ENCODE measurements at places on chromosomes 13 and 19.

DNA sequence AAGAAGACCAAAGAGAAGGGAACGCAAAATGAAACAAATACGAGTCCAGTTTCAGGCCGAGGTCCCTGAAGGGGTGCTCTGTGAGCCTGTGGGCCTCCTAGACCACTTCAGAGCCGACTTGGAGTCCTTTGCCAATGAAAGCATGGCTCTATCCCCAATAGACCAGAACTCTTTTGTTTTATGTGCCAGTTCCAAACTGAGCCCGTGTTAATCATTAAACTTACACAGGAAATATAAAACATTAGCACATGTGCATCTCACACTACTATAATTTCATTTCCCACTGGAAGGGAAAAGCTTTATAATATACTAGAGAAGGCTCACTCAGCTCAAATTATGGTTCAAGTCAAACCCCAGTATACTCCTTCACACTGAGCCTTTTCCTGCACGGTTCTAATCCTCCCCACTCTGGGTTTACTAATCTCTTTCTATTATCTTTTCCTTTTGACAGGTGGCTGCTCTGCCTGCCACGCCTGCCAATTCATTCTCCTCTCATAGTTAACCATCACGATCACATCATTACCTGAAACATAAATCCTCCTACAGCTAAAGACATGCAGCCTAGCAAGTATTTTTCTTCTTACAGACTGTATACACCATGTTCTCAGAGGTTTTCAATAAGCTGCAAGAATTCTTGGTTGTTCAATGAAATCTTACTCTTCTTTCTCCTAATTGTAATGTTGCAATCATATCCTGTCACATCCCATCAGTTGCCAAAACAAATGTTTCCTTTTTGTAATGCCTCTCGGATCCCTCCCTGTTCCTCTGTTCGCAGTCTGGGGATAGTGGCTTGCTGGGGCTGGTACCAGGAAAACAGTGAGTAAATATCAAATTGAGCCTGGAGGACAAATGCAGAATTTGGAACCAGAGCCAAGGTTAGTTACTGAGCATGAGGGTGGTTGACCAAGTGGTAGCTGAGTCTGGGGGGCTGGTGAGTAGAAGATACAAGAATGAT is 18.8 kb upstream of the WASF3 start:
- no peak for DNase-seq

DNA sequence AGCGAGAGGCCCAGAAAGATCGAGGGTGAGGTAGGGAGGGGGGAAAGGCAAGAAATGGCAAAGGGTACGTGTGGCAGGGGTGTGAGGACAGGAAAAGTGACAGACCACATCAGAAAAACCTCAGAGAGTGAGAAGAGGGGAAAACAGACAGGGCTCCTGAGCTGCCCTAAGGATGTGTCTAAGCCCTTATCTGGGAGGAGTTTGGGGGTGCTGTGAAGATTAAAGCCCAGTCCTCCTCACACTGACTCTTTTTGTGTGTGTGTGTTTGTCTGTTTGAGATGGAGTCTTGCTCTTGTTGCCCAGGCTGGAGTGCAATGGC is 703 bp upstream of the PTH2 start:
- no peak for DNase-seq

DNA sequence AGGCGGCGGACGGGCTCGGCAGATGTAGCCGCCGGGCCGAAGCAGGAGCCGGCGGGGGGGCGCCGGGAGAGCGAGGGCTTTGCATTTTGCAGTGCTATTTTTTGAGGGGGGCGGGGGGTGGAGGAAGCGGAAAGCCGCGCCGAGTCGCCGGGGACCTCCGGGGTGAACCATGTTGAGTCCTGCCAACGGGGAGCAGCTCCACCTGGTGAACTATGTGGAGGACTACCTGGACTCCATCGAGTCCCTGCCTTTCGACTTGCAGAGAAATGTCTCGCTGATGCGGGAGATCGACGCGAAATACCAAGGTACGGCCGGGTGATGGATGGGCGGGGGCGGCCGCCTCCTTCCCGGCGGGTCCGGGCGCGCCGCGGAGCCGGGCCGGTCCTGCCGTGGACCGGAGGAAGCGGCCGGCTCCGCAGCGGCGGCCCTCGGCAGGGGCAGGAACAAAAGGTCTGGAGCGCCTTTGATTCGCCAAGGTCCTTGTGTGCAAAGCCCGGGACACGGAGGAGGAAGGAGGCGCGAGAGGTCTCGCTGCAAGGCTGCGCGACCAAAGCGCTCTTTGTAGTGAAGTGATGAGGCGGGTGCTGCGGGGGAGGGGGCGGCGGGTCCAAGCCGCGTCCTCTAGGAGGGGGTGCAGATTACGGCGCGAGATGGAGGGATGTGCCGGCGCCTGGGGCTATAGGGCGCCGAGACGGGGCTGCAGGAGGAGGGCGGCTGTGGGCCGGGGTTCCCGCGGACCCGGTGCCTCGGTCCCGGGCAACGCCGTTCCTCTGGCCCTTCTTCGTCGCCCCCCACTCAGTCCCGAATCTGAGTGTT is 689 bp downstream of the ING1 start:
- DNase-seq: no peak

DNA sequence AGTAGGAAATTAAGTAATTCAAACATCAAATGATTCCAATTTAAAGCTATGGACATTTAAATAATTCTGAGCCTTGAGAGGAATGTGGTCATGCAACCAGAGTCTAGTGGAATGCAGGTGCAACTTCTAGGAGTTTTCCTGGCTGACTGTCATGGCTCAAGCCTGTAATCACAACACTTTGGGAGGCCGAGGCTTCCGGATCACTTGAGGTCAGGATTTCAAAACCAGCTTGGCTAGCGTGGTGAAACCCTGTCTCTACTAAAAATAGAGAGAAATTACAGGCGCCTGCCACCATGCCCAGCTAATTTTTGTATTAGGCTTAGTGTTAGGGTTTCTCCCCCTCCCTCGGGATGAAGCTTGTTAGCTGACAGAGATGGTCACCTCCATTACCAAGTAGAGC is 6.4 kb downstream of the ZNF808 start:
- DNase-seq: no peak

- no peak for DNase-seq
These were observed 92.5 kb downstream of the RAB20 start for GRCh38 chr13:110468986-110469495.

DNA sequence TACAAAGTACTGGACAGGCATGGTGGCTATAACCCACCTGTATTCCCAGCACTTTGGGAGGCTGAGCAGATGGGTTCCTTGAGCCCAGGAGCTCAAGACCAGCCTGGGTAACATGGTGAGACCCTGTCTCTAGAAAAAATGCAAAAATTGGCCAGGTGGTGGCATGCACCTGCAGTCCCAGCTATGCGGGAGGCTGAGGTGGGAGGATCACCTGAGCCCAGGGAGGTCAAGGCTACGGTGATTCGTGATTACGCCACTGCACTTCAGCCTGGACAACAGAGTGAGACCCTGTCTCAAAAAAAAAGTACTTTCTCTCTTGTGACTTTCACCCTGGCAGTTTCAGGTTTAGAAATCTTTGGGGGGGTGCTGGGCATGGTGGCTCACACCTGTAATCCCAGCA is 11.2 kb upstream of the RAB8A start:
- no peak for DNase-seq

DNA sequence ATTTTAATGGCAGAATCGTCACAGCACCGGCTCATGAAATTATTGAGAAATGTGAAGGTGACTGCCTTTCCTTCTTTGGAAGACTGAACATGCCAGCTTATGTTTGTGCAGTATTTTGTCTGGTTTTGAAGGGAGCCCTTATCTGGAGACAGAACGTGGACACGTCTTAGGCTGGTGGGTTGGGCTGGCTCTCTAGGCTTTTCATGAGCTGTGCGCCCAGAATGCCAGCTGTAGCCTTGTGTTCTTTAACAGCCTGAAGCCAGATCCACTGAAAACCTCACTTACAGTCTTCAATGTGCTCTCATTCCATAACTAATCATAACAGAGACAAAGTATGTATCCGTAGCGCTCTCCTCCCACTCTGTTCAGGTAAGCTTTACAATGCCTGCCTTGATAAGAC is 184.4 kb upstream of the HTR2A start:
- DNase-seq: no peak

DNA sequence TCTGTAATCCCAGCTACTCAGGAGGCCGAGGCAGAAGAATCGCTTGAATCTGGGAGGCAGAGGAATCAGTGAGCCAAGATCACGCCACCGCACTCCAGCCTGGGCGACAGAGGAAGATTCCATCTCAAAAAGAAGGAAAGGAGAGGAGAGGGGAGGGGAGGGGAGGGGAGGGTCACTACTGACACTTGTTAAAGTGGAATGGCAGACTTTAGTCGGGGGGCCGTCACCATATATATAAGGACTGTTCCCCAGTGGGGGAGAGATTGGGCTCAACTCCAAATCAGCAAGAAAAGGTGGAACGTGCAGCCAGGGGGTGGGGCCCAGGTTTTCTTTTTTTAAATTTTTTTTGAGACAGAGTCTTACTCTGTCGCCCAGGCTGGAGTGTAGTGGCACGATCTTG is 26.2 kb downstream of the TPT1 start:
- DNase-seq: no peak

GRCh38 chr19:28509079-28509895 is 703.7 kb downstream of the UQCRFS1 start:
- DNase-seq: no peak

DNA sequence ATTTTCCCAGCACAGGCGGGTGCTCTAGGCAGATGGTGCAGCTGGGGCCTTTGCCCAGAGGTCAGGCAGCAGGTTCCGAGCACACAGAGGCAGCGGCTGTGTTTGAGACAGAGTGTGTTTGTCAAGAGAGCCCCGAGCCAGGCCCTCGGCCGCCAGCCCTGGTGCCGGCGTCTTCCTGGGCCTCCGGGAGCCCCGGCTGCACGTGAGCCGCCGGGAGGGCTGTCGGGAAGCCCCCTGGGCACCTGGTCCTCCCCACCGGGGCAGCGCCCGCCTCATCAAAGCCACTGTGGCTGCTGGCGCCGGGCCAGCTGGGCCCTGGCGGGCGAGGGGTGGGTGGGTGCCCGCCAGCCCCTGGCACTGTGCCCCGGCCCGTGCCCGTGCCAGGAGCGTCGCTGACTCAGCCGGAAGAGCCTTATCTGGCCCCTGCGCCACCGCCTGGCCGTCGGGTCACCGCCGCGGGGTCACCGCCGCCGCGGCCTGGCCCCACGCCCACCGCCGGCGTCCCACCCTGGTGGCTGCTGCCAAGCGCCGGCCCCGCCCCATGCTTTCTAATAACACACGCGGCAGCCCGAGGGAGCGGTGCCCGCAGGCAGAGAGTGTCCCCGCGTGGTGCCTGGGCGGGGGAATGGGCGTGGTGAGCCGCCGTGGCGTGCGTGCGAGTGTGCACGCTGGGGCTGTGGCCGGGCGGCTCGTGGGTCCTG is 14.9 kb downstream of the ARID3A start:
- DNase-seq: no peak

DNA sequence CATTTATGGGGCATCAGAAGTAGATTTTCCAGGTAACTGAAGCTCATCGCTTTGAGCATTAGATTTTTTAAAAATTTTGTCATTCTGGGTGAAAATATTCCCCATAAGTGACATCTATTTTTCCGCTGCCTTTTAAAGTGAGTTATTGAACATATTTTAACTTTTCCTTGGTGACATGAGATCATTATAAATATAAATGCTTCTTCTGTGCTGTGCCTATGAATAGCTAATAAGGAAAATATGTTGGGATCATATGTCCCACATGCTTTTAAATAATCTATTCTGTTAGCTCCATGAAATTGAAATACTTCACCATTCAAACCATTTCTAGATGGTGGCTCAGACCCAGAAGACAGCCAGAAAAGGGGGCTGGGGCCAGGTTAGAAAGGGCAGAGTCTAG is 14.1 kb downstream of the ATP7B start:
- no peak for DNase-seq

GRCh38 chr13:52118595-52118994 is 10.3 kb downstream of the NEK5 start:
- DNase-seq: no peak

GRCh38 chr19:23823952-23824389 is 65.3 kb upstream of the ZNF681 start:
- no peak for DNase-seq

DNA sequence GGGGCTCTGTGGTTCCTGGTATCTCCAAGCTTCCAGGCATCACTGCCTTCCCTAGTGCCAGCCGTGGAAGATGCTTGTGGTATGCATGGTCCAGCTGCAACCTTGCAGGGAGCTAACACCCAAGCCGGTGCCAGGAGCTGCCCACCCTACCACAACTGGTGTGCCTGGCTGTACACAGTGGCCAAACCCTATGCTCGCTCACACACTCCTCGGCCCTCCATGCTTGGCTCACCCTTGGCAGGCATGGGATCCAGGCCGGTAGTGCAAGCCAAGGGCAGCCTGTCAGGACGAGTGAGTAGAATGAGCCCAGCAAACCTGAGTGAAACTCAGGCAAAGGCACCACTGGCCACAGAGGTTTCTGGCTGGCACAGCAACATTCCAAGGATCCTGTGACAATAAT is 1676.0 kb downstream of the SLITRK1 start:
- no peak for DNase-seq

- DNase-seq: no peak
These were observed 6.8 kb downstream of the UPF3A start for GRCh38 chr13:114288157-114288591.

- DNase-seq: no peak
These were observed 26.8 kb upstream of the CEACAM21 start for GRCh38 chr19:41548954-41549688.

DNA sequence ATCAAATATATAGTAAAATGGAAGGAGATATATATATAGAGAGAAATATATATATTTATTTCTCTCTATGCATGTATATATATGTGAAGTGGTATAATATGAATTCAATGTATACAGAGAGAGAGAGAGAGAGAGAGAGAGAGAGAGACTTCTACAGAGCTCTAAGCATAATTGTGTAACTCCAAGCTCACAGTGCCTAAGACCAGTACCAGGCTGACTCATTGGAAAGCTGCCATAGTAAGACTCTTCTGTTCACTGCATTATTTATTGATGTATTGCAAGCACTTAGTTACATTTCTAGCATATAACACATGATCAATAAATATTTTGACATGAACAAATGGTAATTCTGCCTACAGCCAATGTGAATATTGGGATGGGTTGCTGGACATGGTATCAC is 1734.7 kb downstream of the SLITRK1 start:
- no peak for DNase-seq

DNA sequence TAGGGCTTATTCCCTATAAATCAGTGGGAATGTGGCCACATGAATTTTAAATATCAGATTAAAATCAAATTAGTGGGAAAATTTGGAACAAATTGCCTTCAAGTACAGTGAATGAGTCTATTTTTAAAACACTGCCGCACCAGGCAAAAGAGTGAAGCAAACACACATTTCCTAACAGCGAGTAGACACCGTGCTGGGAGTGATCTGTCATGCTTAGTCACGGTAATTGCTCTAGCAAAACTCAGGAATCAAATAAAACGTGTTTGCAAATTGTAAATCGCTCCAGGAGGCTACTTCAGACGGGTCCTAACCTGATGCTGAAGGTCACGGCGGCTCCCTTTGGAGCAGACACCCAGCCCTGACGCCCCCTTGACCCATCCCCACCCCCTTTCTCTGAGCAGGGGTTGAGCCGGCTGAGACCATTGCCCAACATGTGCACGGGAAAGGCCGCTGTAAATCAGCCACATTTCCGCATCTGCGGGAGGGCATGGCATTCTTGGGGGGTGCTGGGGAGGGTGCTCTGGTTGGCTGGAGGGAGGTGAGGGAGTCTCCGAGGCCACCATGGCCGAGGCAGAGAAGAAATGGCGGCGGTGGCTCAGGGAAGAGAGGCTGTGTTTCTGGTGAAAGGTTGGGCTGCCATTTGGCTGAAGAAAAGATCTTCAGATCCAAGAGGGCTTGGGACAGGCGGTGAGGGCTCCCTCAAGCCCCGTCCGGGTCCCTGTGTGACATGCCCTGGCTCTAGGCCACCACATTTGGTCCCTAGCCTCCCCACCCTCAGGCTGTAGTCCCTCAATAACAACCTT is 8.9 kb downstream of the CEBPA start:
- DNase-seq: no peak

All from omental fat pad (tissue), 4 donors.